ENCODE measurements at places on chromosomes 13 and 19. TPM values are rescaled to one million over a fixed set of nuclear protein-coding genes. Genes with fewer than 3 reads are reported as not detected.

The APC2 gene
- under 0.01 TPM for total RNA-seq

The RAB4B gene
- 21.5 TPM for total RNA-seq

The SHISA7 gene
- not detected for total RNA-seq

The HCN2 gene
- not detected for total RNA-seq

The IZUMO2 gene
- total RNA-seq: not detected

The CCDC8 gene
- total RNA-seq: 30.4 TPM

The TMEM255B gene
- total RNA-seq: 6.1 TPM

The GIPR gene
- 0.45 TPM for total RNA-seq

The TGFBR3L gene
- total RNA-seq: not detected

The ATP4A gene
- total RNA-seq: 0.33 TPM

The MAP2K7 gene
- total RNA-seq: 14.6 TPM

The TMEM238 gene
- total RNA-seq: 44.6 TPM

The S1PR2 gene
- total RNA-seq: 9.8 TPM

The MRI1 gene
- total RNA-seq: 90.4 TPM

The ZNF880 gene
- total RNA-seq: 49.4 TPM

The IGFL3 gene
- not detected for total RNA-seq

The ZNF763 gene
- total RNA-seq: 7.4 TPM

The MEGF8 gene
- 150 TPM for total RNA-seq

The IGFL2 gene
- not detected for total RNA-seq

The MEF2B gene
- 0.67 TPM for total RNA-seq

The ACER1 gene
- total RNA-seq: 0.67 TPM

The TMPRSS9 gene
- 0.78 TPM for total RNA-seq

The SYDE1 gene
- total RNA-seq: 17.9 TPM

The FFAR2 gene
- total RNA-seq: not detected

The HPN gene
- total RNA-seq: 19.3 TPM

The LPAR2 gene
- 26.2 TPM for total RNA-seq

The ZNF792 gene
- total RNA-seq: 7.5 TPM

The SYNGR4 gene
- total RNA-seq: not detected

The ZNF587 gene
- total RNA-seq: 29.9 TPM

The NLRP4 gene
- not detected for total RNA-seq

The FFAR1 gene
- total RNA-seq: not detected

The SCGB2B2 gene
- 2.0 TPM for total RNA-seq

The DIAPH3 gene
- 0.67 TPM for total RNA-seq

The C19orf38 gene
- total RNA-seq: 1.7 TPM

The CEACAM21 gene
- total RNA-seq: 34.8 TPM

The NCAN gene
- not detected for total RNA-seq

The CEACAM8 gene
- not detected for total RNA-seq

The STARD13 gene
- total RNA-seq: 114 TPM

The P2RY11 gene
- 6.1 TPM for total RNA-seq

The LILRB2 gene
- total RNA-seq: 2.0 TPM

The PRODH2 gene
- total RNA-seq: not detected

The PRTN3 gene
- not detected for total RNA-seq

The CGB1 gene
- not detected for total RNA-seq

The GPR32 gene
- total RNA-seq: not detected

The KLK15 gene
- not detected for total RNA-seq

The CLEC17A gene
- total RNA-seq: not detected

The RFPL4A gene
- not detected for total RNA-seq

The RELB gene
- 10.9 TPM for total RNA-seq
